ENCODE measurements at places on chromosomes 3 and 15.

- H3K4me3 ChIP-seq: no peak overlapping the region
- DNase-seq: no peak
- H3K27me3 ChIP-seq: no peaks in the 10 kb centered on the region
- H3K27ac ChIP-seq: peak overlapping the region; percentile 70
These were observed 4.9 kb downstream of the SEC62 start for GRCh38 chr3:169971522-169971921.

GRCh38 chr3:120144267-120144666, 50.0 kb upstream of the GSK3B start:
- no peak overlapping the region for H3K4me3 ChIP-seq
- peaks cover 12% of the 10 kb centered on the region for H3K4me1 ChIP-seq
- no peaks in the 10 kb centered on the region for H3K36me3 ChIP-seq
- DNase-seq: no peak
- H3K27ac ChIP-seq: peak overlapping the region; percentile 11
- no peaks in the 10 kb centered on the region for H3K27me3 ChIP-seq

GRCh38 chr3:58804914-58805313, 138.3 kb upstream of the FAM3D start:
- no peak overlapping the region for H3K27ac ChIP-seq
- no peak overlapping the region for H3K4me3 ChIP-seq
- DNase-seq: no peak
- H3K27me3 ChIP-seq: no peaks in the 10 kb centered on the region
- H3K4me1 ChIP-seq: no peaks in the 10 kb centered on the region

GRCh38 chr3:59107856-59108815, 58.3 kb upstream of the CFAP20DC start:
- H3K27ac ChIP-seq: no peak overlapping the region
- peaks cover 7% of the 10 kb centered on the region for H3K27me3 ChIP-seq
- H3K4me3 ChIP-seq: no peak overlapping the region
- no peak for DNase-seq
- no peaks in the 10 kb centered on the region for H3K4me1 ChIP-seq

DNA sequence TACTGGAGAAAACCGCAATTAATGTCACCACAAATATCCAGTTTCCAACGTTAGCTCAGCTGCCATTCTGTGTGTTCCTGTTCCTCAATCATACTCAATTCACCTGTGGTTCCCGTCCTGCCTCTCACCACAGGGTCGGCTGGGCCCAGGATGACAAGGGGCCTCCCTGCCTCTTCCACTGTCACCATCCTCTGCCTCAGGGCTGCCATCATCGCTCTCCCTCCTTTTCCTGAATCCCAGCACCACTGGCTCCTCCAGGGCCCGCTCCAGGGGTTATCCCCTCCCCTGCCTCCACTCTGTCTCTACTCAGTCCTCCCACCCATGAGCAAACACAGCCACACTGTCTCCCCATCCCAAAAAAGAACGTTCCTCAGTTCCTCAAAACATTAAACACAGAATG, 170.9 kb upstream of the NSMCE3 start:
- H3K27ac ChIP-seq: no peak overlapping the region
- no peaks in the 10 kb centered on the region for H3K27me3 ChIP-seq
- no peak for DNase-seq

DNA sequence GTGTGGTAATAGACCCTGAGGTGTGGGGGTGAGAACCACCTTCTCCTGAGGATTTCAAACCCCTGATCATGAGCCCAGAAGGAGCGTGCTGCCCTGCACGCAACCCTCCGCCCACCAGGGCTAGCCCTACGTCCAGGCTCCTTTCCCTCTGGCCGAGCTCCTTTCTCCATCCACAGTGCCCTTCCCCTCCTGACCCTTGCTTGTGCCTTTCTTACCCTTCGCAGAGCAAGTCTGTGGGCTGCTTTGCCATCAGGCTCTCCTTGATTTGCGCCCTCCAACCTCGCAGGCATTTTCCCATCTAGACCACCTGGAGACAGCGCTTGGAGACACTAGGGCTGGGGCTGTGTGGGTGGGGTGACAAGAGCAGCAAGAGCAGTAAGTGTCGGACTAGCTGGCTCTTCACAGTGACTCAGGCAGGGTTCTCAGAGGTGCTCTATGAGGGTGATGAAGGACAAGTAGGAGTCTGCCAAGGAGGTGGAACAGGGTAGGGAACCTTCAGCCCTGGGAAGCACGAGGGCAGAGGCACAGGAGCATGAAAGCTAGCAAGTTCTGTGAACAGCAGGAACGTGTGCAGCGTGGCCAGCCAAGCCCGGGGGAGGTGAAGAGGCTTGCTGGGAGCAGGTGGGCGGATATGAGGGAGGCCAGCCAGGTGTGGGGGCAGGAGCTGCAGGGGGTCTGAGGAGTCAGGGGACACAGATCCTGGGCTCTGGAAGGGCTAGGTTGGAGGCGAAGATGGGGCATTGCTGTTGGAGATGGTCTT, 2.5 kb upstream of the SLC38A3 start:
- H3K27ac ChIP-seq: no peak overlapping the region
- H3K36me3 ChIP-seq: peaks cover 2% of the 10 kb centered on the region
- peaks cover 39% of the 10 kb centered on the region for H3K27me3 ChIP-seq
- peaks cover 3% of the 10 kb centered on the region for H3K4me1 ChIP-seq

GRCh38 chr3:106824856-106825255, 552.4 kb upstream of the CCDC54 start:
- no peak overlapping the region for H3K27ac ChIP-seq
- no peaks in the 10 kb centered on the region for H3K36me3 ChIP-seq
- DNase-seq: no peak
- H3K27me3 ChIP-seq: peaks cover 5% of the 10 kb centered on the region
- H3K4me3 ChIP-seq: no peak overlapping the region
- H3K4me1 ChIP-seq: peaks cover 2% of the 10 kb centered on the region
